ENCODE measurements at places on chromosomes 7 and 10. TPM values are rescaled to one million over a fixed set of nuclear protein-coding genes. Genes with fewer than 3 reads are reported as not detected.

GRCh38 chr7:25095516-25096345 lies 29.3 kb downstream of the CYCS start:
- no peak for DNase-seq
- H3K4me1 ChIP-seq = peaks cover 6% of the 10 kb centered on the region
- no peak overlapping the region for H3K4me3 ChIP-seq
- H3K27me3 ChIP-seq = no peaks in the 10 kb centered on the region
- H3K36me3 ChIP-seq = no peaks in the 10 kb centered on the region

- H3K27me3 ChIP-seq = no peaks in the 10 kb centered on the region
- H3K36me3 ChIP-seq = no peaks in the 10 kb centered on the region
- peaks cover 45% of the 10 kb centered on the region for H3K4me1 ChIP-seq
- DNase-seq = no peak
- H3K4me3 ChIP-seq = no peak overlapping the region
Measured at GRCh38 chr10:123017421-123018165, 8.8 kb downstream of the ACADSB start.

- no peak overlapping the region for H3K27ac ChIP-seq
- H3K27me3 ChIP-seq = no peaks in the 10 kb centered on the region
- DNase-seq = no peak
- no peak overlapping the region for H3K4me3 ChIP-seq
- peaks cover 2% of the 10 kb centered on the region for H3K36me3 ChIP-seq
Measured at GRCh38 chr10:74084955-74085354, 65.7 kb downstream of the AP3M1 start.

Gene CAV2
- total RNA-seq = 6.8 TPM

DNA sequence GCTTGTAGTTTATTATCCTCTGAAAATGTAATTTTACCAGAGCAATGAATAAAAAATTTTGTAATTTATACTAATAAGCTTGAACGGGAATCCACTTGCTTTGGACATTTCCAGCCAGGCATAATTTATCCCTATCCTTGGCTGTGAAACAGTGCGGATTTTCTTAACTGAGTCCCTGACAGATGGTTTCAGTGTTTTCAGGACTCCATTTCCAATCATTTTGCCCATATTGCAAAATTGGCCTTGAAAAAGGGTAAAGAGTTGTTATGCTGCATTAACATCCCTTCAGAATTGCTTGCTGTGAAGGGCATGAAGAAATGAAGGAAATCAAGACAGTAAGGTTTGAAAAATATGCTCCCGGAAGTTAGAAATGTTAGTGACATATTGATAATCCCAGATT lies 57.7 kb downstream of the NXPH1 start:
- H3K27ac ChIP-seq = no peak overlapping the region
- no peak overlapping the region for H3K4me3 ChIP-seq
- no peaks in the 10 kb centered on the region for H3K36me3 ChIP-seq
- H3K27me3 ChIP-seq = no peaks in the 10 kb centered on the region
- H3K4me1 ChIP-seq = no peaks in the 10 kb centered on the region

Gene PSD
- 0.59 TPM for total RNA-seq

Gene PVRIG
- 0.37 TPM for total RNA-seq

GRCh38 chr7:133051066-133051465 lies 30.8 kb downstream of the CHCHD3 start:
- no peak overlapping the region for H3K27ac ChIP-seq
- no peak overlapping the region for H3K4me3 ChIP-seq
- DNase-seq = no peak
- peaks cover 4% of the 10 kb centered on the region for H3K4me1 ChIP-seq
- H3K36me3 ChIP-seq = no peaks in the 10 kb centered on the region

Gene LRRC18
- not detected for total RNA-seq

GRCh38 chr10:67667035-67667425 lies 29.0 kb downstream of the CTNNA3 start:
- no peaks in the 10 kb centered on the region for H3K27me3 ChIP-seq
- H3K27ac ChIP-seq = no peak overlapping the region
- no peaks in the 10 kb centered on the region for H3K36me3 ChIP-seq
- no peak overlapping the region for H3K4me3 ChIP-seq
- DNase-seq = no peak

DNA sequence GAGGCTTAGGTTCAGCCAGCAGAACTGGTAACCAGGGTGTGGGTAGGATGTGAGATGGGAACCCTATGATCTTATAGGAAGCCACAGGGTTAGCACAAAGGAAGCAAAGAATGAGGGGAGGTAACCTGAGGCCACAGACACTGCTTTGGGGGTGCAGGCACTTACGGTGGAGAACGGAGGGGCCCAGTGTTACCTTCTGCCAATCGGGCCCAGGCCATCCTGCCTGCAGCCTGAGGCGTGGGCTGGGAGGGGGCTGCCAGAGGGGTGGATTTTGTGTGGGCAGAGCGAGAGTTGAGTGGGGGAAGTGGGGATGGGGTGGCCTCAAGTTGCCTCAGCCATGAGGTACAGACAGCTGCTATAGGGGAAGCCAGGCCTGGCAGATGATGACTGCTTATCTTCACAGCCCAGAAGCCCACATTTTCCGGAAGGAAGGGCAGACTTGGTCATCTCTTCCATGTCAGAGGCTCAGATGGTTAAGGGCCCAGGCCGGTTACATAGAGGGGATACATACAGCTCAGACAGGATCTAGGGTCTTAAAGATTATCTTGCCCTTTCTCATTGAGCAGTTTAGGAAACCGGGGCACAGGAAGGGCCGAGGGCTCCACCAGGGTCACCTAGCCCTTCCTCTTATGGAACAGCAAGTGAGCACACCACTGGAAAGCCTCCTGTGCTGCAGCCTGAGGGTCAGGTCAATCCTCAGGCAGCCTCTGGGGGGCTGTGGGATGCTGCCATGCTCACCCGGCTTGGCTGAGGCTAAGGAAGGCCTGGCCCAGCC lies 24.4 kb upstream of the VSIR start:
- H3K36me3 ChIP-seq = no peaks in the 10 kb centered on the region
- H3K27me3 ChIP-seq = no peaks in the 10 kb centered on the region
- no peak overlapping the region for H3K4me3 ChIP-seq
- peaks cover 3% of the 10 kb centered on the region for H3K4me1 ChIP-seq
- DNase-seq = no peak

- no peak for DNase-seq
- H3K36me3 ChIP-seq = no peaks in the 10 kb centered on the region
- no peak overlapping the region for H3K4me3 ChIP-seq
- no peaks in the 10 kb centered on the region for H3K27me3 ChIP-seq
- no peak overlapping the region for H3K27ac ChIP-seq
Measured at GRCh38 chr7:49980465-49980864, 112.6 kb downstream of the ZPBP start.

DNA sequence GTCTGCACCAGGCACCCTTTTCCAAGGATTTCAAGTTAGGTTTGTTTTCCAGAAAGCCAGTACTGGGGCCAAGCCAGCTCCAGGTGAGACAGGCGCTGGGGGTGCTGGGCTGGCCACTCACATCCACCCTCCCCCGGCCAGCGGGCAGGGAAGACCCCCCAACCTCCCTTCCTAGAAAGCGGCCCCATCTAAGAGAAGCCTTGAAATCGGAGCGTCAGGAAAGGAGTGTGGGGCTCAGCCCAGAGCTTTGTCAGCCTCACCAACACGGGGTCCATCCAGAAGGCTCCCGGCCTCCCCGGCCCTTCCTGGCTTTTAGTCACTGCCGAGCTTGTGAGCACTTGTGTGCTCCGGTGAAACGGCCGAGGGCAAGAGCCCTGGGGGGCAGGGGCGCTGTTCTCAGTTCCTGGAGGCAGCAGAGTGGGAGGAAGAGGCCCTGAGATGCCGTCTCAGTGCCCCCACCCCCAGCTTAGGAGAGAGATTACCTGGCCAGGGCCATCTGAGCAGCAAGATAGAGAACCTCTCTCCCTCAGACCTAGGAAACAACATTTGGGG lies 39.6 kb downstream of the PDGFA start:
- H3K27me3 ChIP-seq = no peaks in the 10 kb centered on the region
- H3K27ac ChIP-seq = no peak overlapping the region
- no peaks in the 10 kb centered on the region for H3K36me3 ChIP-seq
- H3K4me1 ChIP-seq = no peaks in the 10 kb centered on the region
- DNase-seq = no peak

DNA sequence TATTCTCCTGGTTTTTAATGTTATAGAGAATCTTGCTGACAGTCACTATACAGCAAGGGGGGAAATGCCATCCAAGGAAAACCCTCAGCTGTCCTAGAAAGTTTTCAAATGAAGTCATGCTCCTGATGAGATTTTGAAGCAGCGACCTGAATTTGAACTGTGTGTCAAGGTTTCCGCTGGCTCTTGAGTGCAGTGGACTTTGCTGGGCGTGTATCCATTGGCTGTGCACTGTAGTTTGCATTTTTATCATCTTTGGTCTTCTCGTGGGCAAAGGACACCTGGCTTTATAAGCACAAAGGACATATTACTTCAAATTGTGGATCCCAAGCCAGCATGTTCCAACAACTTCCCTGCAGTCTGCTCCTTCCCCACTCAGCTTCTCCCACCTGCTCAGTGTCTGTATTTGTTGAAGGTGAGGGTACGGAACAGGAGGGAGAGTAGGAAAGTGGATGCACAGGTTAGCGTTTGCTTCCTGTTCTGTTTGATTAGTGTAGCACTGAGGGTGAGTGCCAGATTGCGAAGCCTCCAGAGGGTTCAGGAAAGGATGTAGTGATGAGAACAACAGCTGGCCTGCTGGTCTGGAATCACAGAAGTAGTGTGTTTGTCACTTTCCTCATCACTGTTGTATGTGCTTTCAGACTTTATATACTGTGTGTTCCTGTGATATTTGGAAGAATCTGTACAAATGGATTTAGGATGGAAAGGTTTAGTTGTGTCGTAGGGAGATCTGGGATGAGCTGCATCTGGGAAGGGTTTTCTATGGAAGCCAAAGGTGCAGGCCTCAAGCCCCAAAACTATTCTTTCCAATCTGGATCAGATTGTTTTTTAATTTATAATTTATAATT lies 204.8 kb downstream of the BMPER start:
- no peak overlapping the region for H3K4me3 ChIP-seq
- no peaks in the 10 kb centered on the region for H3K36me3 ChIP-seq
- no peaks in the 10 kb centered on the region for H3K27me3 ChIP-seq
- H3K4me1 ChIP-seq = peaks cover 14% of the 10 kb centered on the region

DNA sequence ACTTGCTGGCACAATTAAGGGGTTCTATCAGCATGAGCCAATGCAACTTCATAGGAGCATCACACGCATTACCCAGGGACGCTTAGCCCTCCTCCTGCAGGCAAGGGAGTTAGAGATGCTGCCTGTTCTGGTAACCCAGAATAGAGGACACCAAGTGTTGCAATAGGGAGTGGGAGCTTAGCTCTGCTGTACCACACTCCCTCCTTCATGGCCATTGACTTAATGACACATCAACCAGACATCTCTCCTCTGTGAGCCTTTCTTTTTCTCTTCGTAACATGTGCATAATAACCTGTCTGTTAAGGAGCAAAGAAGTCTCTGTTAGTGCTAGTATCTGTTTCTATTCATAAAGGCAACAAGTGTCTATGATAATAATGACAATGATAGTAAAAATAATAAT lies 282.4 kb downstream of the SORCS3 start:
- H3K4me3 ChIP-seq = no peak overlapping the region
- H3K36me3 ChIP-seq = no peaks in the 10 kb centered on the region
- no peak for DNase-seq
- H3K4me1 ChIP-seq = no peaks in the 10 kb centered on the region
- H3K27me3 ChIP-seq = no peaks in the 10 kb centered on the region
